ENCODE measurements at places on chromosomes 2 and 18.

GRCh38 chr2:233033672-233034071, 1.2 kb downstream of the NEU2 start:
- peak; percentile 77 for DNase-seq

- no peak for DNase-seq
Measured at GRCh38 chr2:85380048-85380447, 25.5 kb downstream of the ELMOD3 start.

GRCh38 chr2:14633061-14633460, 544 bp downstream of the LRATD1 start:
- DNase-seq = peak; percentile 36

DNA sequence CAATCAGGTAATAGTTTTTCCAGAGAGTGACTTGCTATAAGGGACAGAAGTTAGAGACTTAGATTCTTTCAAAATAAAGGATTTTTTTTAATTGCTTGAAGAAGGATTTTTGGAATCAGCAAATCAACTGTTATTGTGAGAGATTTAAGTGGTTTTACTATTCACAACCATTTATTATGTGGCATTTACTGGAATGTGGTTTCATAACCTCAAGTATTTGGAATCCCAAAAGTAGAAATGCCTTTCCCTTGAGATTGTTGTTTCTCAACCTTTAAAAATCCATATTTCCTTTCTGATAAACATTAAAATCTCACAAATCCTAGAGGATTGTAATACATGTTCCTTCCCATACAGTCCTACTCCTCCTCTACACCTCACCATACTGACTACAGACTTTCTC, 5.0 kb downstream of the TANK start:
- DNase-seq = peak; percentile 19

DNA sequence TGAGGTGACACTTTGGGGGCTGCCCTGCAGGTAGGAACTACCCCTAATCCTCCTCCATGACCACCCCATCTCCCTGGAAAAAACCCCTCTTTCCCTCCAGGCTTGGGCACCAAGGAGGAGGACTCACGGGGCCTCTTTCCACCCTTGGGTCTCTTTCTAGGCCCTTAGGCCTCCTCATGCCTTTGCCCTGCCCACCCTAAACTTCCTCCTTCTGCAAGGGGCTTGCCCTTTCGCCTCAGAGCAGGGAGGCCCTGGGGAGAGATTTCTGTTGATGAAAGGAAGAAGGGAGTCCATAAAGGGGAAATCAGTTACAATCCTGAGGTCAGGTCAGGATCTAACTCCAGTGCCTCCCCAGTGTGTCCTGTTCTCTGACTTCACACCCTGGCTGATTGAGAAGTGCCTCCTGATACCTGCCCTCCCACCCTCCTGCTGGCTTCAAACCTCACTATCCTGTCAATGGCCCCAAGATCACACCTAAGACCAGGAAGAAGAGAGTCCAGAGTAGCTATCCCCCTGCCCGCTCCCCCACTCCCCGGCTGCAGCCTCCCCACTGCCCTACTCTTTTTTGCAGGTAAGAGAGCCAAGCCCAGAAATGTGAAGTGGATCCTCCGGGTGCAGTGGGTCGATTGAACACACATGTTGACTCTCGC, 16.7 kb upstream of the TNS1 start:
- DNase-seq = no peak

DNA sequence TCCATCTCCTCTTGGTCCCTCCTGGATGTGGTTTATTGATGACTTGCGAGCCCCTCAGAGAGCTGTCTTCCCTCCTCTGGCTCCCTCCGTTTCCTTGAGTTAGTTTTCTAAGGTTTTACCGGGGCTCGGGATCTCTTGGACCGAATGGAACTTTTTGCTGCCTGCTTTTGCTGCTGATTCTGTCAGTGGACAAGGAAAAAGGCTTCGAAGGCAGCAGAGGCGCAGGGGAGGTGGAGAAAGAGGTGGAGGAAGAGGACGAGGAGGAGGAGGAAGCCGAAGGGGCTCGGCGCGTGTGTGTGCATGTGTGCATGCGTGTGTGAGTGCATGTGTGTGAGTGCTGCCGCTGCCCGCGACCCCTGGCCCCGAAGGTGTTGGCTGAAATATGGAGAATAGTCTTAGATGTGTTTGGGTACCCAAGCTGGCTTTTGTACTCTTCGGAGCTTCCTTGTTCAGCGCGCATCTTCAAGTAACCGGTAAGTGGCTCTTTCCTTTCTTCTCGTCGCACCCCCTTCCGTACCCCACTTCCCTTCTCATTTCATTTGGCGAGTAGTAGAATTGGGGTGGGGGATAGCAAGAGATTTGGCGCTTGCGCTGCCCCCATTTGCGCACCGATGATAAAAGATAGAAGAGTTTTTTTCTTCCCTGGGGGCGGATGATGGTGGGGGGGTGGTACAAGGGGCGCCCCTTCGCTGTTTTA, 557 bp downstream of the DCC start:
- DNase-seq = peak; percentile 19

DNA sequence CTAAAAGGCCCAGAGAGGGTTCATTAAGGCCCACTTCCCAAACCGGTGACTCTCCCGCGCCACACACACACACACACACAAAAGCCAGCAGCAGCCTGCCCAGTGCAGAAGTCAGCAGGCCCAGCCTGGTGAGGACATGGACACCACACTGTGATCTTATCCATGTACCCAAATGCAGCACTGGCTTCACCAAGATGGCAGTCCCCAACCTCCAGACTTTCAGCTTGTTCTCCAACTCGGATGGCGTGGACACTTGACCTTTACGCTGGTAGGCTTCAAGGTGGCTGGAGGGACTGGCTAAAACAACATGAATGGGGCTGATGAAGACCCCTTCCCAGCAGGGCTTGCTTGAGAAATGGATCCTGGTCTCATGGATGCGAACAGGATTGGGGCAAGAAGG, 50.4 kb downstream of the TNS1 start:
- no peak for DNase-seq

DNA sequence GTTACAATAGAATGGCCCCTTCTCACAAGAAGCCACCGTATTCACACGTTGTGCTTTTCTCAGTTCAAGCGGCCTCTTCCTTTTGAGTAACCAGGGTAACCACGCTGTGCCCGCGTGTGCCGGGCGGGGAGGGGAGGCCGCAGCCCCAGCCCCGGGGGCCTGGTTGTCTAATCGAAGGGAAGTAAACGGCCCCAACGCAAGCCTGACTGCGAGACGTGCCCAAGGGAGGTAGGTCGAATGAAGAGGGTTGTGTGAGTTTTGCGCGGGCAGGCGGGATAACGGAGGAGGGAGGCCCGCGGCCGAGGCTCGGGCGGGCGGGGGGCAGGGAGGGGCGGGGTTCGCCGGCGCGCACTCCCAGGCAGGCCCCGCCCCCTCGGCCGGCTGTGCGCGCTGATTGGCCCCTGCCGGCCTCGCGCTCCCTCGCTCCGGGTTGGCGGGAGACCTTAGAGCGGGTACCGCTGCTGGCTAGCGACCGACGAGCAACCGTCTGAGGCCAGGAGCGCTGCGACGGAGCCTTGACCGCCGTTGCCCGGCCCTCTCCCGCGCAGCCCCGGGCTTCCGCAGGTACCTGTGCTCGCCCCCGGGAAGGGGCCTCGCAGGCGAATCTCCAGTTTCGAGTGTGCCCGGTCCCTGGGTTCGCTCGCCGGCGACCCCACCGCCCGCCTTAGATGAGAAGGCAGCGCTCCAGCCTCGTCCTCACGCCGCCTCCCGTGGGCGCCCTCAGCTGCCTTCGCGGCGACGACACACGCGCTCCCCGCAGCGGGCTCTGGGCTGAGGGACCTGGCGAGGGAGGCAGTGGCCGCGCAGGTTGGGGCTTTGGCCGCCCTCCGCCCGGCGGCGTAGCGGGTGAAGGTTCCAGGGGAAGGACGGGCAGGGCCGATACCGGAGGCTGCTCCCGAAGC, at the start of gene SPDYA:
Gene SPDYA (plus strand): TSS at position 451 of the 902 bp plus-strand sequence. CDS start 5,181 bp downstream, outside the sequence.
- DNase-seq = peak; percentile 50

DNA sequence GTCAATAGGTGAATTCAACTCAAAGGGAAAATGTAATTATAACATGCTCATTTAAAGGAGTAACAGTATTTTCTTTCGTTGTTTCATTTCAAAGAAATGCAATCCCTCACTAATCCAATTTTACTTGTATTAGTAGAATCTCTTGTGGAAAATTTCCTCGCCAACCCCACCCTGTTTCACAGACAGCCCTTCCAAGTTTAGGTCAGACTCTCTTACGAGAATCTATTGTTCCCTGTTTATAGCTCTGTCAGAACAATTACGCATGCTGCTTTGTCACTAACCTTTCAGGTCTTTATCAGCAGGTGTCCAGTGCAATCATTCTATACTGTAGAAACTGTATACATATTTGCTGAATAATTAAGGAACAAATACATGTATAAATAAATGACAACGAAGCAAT, 657.8 kb upstream of the LINC00305 start:
- no peak for DNase-seq

DNA sequence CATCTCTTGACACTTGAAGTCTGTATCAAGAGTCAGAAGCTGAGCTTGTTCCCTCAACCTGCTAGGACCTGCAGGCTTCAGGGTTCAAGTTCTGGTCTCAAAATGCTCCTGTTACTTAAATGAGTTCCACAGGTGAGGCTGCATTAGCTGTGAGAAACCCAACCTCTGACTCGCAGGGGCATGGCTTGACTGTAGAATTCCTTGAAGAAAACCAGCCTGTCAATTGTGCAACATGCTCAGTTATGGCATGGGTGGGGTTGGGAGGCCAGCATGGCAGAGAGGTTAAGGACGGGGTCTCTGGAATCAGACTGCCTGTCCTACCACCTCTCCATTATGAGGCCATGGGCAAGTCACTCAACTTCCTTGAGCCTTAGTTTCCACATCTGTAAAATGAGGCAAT, 235.8 kb downstream of the EN1 start:
- DNase-seq = peak; percentile 25

- DNase-seq = no peak
Measured at GRCh38 chr2:203900253-203900652, 32.7 kb downstream of the CTLA4 start.

GRCh38 chr2:177748360-177748759, 324.2 kb downstream of the PDE11A start:
- no peak for DNase-seq

DNA sequence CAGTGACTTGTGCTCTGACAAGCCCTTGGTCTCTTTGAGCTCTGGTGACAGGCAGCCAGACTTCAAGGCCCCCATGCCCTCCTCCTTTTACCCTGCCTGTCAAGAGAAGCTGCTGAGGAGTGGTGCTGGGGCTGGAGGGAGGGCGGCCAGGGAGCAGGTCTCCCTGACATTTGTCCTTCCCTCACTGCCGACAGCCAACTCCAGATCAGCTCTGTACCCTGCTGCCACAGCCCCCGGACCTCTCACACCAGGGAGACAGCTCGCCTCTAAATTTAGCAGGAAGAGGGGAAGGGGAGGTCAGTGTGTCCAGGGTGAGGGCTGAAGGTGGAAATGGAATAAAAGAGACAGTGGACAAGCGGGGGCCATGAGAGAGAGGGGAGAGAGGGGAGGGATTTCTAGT, 155.8 kb downstream of the TDRD15 start:
- DNase-seq = no peak

DNA sequence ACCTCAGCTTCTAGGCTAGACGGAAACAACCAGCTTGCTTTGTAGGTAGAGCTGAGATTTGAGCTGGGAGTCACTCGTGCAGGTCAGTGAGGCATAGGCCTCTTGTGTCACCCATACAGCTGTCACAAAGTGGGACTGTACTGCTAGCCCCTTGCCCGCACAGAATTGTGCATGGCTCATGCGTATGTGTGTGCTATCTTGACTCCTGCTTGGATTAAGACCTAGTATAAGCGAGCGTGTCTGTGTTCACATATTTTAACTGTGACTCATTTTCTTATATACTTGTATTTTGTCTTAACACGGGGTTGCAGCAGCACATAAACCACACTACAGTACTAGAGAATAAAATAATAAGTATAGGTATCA, 20.1 kb downstream of the CEP68 start:
- DNase-seq = peak; percentile 10

DNA sequence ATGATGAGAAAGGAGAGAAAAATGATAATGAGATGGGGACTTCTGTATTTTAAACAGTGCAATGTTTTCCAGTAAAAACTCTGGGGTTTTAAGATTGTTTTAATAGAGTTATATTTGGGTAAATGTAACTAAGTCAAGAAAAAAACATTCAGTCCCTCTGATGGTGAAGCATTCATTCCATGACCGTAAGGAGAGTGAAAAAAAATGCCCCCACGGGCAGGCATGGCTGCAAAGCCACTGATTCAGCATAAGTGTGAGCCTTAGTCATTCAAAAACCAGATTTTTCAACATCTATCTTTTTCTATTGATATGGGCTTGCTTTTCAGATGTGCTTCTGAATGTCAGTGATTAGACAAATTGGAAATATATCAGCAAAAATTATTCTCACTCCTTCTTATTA, 957.8 kb downstream of the SLC4A3 start:
- DNase-seq = no peak

DNA sequence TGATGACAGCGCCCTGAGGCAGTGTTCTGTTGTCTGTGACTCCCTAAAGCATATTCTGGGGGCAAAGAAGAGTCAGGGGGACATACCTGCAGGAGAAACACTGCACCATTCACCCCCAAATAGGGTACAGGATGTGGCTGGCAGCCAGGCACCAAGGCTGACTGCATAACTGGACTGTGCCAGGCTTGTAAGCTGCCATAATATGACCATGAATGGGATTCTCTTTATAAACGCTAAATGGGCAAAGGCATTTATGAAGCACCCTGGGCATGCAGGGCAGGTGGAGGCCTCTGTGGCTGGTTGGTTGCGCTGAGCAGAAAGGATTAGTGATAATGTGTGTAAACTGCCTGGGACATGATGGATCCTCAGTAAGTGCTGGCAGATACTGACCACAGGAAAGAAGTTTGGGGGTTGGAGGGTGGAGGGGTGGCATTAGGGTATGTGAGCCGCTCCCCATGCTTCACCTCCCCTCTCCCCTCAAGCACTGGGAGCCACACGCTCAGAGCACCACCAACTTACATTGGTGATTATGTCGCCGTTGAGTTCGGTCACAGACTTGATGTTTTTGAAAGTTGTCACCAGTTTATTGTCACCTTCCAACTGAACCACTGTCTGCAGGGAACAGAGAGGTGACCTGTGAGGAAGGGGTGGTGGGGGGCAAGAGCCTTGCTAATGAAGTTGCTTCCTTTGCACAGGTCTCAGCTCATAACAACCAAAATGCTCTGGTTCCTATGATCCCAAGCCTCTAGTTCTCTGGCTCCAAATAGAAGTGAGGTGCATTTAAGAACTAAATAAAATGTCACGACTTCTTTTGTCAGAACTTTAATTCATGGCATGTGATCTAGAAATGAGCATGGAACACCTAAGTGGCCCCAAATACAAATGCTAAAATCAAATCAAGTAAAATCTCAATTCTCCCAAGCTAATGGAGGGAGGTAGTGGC, 3.6 kb downstream of the FABP1 start:
- no peak for DNase-seq

DNA sequence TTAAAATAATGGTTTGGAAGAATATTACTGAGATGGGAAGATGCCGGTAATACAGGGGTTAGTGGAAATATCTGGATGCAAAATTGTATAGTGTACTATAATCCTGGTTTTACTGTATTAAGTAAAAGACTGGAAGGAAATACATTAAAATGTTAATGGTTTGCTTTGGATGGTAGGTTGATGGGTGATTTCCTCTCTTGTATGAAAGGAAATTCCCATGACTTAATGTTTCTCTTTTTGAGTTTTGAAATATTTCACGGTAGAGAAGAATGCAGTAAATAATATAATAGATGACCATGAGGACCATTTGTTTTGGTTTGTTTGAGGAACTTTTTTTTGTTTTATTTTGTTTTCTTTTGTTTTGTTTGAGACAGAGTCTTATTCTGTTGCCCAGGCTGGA, 8.2 kb downstream of the SPTBN1 start:
- DNase-seq = no peak
